Activated CD8-positive, alpha-beta memory T cell treated with anti-CD3 and anti-CD28 coated beads, Interleukin-2, amount 10 ng/mL, durations not matched to agents 7 days and 5 days (primary cell): ENCODE measurements at places on chromosomes 13 and 19. TPM values are rescaled to one million over a fixed set of nuclear protein-coding genes. Genes with fewer than 3 reads are reported as not detected.

Gene FFAR2
- total RNA-seq: not detected

Gene URAD
- total RNA-seq: not detected

GRCh38 chr13:87671753-87672605 lies 808 bp downstream of the SLITRK5 start:
- DNase-seq: no peak
- H3K27ac ChIP-seq: no peak overlapping the region
- H3K4me3 ChIP-seq: peak overlapping the region; percentile 26
- peaks cover 7% of the 10 kb centered on the region for H3K36me3 ChIP-seq

DNA sequence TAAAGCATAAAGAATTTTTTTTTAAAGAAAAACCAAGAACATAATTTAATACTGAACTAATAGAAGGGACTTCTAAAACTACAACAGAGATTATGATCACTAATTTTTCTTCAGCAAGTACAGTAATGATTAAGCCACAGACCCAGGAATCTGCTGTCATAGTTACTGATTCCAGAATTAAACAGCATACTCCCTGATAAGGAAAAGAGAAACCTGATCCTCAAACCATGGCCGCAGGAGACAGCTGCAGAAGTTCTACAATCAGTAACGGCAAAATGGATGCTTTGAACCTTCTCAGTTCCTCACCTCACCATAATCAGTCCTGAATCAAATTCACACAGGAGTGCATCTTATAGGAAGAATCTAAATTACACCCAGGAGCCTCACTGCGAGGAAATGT lies 939.0 kb upstream of the SLITRK1 start:
- no peak overlapping the region for H3K4me3 ChIP-seq
- H3K4me1 ChIP-seq: no peaks in the 10 kb centered on the region
- no peak for DNase-seq
- no peaks in the 10 kb centered on the region for H3K36me3 ChIP-seq

DNA sequence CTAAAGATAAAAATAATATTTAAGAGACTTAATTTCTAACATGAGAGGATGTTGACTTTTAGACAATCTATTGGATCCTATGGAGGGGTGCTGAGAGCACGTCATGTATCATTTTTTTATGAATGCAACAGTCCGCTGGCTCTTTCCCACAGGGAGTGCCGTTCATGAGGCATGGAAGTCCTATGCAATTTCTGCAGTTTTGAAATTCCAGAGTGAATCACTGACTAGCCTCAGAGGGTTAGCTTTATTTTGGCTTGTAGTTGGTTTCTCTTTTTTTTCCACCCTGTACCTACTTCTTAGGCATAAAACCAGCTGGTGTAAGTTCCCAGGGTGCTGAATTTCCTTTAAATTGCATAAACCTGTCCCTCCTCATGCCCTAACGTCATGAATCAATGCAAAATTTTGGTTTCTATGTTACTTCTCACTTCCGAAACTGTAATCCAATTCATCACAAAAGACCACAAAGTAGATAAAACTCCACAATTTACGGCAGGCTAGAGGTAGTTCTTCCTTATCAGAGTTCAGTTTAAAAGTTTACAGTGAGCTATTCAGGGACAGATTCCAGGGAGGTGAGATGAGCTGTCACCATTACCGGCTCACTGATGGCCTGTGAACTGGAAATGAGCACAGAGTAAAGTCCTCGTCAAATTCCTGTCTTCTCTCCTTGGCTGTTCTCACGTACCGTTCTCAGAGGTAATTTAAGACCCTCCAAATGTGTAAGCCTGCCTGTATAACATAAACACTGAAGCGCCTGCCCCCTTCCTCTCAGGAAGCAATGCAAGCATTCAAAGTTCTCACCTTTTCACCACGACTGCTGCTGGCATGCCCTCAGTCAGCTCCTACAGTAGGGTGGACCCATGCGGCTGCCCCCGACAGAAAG lies 216.6 kb upstream of the SLC10A2 start:
- no peaks in the 10 kb centered on the region for H3K36me3 ChIP-seq
- DNase-seq: no peak
- no peaks in the 10 kb centered on the region for H3K27me3 ChIP-seq
- no peak overlapping the region for H3K27ac ChIP-seq
- H3K4me1 ChIP-seq: no peaks in the 10 kb centered on the region
- no peak overlapping the region for H3K4me3 ChIP-seq

GRCh38 chr13:107459430-107459829 lies 755.9 kb downstream of the LIG4 start:
- no peaks in the 10 kb centered on the region for H3K4me1 ChIP-seq
- no peaks in the 10 kb centered on the region for H3K36me3 ChIP-seq
- no peaks in the 10 kb centered on the region for H3K27me3 ChIP-seq

GRCh38 chr13:42539670-42540069 lies 34.3 kb upstream of the TNFSF11 start:
- no peaks in the 10 kb centered on the region for H3K4me1 ChIP-seq
- no peak overlapping the region for H3K4me3 ChIP-seq
- H3K27ac ChIP-seq: no peak overlapping the region
- H3K36me3 ChIP-seq: no peaks in the 10 kb centered on the region
- H3K27me3 ChIP-seq: no peaks in the 10 kb centered on the region
- DNase-seq: no peak

- H3K4me3 ChIP-seq: no peak overlapping the region
- H3K36me3 ChIP-seq: peaks cover 43% of the 10 kb centered on the region
- no peaks in the 10 kb centered on the region for H3K27me3 ChIP-seq
Observed at GRCh38 chr19:55390461-55390880, 4.7 kb downstream of the RPL28 start.

DNA sequence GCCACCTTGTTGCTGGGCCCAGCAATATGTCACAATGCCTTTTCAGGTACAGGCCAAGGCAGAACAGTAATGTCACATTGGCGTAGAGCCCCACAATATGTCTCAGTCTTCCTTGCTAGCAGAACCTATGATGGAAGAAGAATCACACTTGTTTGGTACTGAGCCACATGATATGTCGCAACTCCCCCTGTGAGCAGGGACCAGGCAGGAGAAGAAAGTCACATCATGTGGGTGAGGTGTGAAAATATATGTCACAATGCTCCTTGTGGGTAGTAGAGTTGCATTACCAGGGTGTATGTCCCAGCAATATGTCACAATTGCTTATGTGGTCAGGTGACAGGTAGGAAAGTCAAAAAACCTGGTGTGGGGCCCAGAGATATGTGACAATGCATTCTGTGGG lies 7.1 kb upstream of the ZNF91 start:
- no peak overlapping the region for H3K4me3 ChIP-seq
- no peak overlapping the region for H3K27ac ChIP-seq
- no peak for DNase-seq
- peaks cover 3% of the 10 kb centered on the region for H3K36me3 ChIP-seq
- H3K4me1 ChIP-seq: no peaks in the 10 kb centered on the region

DNA sequence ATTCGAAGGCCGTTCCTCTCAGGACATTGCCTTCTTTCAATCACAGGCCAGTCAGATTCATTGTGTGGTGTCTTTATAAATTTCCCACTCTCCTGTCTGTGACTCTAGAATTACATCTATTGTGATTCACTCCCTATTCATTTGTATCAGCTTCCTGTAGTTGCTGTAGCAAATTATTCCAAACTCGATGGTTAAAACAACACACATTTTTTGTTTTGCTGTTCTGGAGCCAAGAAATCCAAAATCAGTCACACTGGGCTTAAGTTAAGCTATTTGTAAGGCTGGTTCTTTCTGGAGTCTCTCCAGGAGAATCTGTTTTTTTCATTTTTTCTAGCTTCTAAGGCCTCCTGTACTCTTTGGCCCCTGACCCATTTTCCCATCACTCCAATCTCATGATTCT lies 1487.0 kb upstream of the SLC10A2 start:
- no peak overlapping the region for H3K27ac ChIP-seq
- DNase-seq: no peak
- no peak overlapping the region for H3K4me3 ChIP-seq
- no peaks in the 10 kb centered on the region for H3K4me1 ChIP-seq
